ENCODE measurements at places on chromosomes 5 and 9.

- no peak for DNase-seq
Observed at GRCh38 chr5:121744577-121744976, 107.1 kb upstream of the FTMT start.

GRCh38 chr9:115838417-115838816, 315.2 kb upstream of the PAPPA start:
- no peak for DNase-seq

DNA sequence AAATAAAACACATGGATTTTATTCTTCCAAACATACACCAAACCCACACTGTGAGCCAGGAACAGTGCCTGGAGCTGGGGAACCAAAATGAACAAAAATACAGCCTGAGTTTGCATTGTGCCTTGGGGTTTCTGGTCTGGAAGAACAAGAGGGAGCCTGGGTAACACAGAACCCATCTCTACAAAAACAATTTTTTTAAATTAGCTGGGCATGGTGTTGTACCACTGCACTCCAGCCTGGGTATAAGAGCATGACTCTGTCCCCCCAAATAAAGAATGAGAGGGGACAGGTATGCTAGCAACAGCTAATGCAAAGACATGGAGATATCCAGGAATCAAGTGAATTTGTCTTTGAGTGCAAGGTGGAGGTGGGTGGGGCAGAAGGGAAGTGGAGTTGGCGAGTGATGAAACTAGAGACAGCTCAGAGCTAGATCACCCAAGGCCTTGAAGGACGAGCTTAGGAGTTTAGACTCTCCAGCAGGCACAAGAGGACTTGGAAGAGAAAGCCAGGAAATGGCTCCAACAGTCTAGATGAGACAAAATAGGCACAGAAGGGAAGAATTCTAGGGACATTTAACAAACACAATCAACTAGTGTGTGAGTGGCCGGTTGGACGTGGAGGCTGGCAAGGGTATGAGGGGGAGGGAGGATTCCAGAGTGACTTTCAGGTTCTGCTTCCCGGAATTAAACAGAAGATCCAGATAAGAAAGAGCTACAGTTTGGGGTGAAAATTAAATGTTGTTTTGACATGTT, 47.4 kb downstream of the FNBP1 start:
- no peak for DNase-seq

GRCh38 chr5:176899946-176900779, 1.0 kb upstream of the HK3 start:
- peak; percentile 54 for DNase-seq

- no peak for DNase-seq
Observed at GRCh38 chr9:86057491-86057890, 41.9 kb downstream of the GOLM1 start.

DNA sequence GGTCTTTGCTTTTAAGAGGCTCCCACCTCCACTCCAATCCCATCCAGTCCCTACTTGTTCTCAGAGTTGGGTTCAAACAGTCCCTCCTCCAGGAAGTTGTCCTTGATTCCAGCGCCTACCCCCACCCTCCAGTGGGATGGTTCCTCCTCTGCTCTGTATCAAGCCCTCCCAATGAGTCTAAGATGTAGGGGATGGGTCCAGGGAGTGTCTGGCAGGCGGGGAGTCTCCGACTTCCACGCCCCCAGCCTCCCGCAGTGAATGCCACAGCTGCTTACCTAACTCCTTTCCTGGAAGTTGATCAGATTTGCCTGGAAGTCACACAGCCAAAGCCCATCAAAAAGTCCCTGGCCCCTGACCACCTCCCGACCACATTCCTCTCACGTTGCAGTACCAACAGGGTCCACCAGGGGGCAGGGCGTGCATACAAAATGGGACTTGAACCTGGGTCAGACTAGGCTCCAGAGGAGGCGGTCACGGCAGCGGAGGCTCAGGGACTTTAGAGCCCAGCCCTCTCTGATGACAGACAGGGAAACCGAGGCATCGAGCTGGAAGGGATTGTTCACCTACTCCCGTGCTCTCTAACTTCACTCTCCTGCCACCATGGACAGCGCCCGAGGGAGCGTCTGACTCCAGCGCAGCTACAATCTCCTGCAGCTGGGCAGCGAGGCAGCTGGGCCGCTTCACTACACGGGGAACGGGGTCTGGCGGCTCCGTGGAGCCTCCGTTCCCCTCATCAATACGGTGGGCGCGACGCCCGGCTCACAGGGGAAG, 25.0 kb upstream of the TDRD7 start:
- peak; percentile 94 for DNase-seq

GRCh38 chr5:108079753-108080152, 302.1 kb downstream of the FBXL17 start:
- no peak for DNase-seq

GRCh38 chr5:124572971-124573370, 173.5 kb downstream of the ZNF608 start:
- no peak for DNase-seq
